Osteocyte (in vitro differentiated cells): ENCODE measurements at places on chromosomes 2 and 18. TPM values are rescaled to one million over a fixed set of nuclear protein-coding genes. Genes with fewer than 3 reads are reported as not detected.

The SPHKAP gene
- total RNA-seq: not detected in 2 replicates

GRCh38 chr2:234293973-234294372, 202.9 kb downstream of the ARL4C start:
- H3K27me3 ChIP-seq: no peaks in the 10 kb centered on the region
- H3K4me1 ChIP-seq: peaks cover 22% of the 10 kb centered on the region
- H3K4me3 ChIP-seq: no peak overlapping the region

- no peaks in the 10 kb centered on the region for H3K4me1 ChIP-seq
- no peak for DNase-seq
- H3K27ac ChIP-seq: no peak overlapping the region
- H3K27me3 ChIP-seq: peaks cover 12% of the 10 kb centered on the region
These were observed 166.4 kb upstream of the FANCL start for GRCh38 chr2:58407487-58407886.

The SLC4A5 gene
- total RNA-seq: 1.6 and 2.3 TPM in 2 replicates

The CCBE1 gene
- 22.8 and 30.9 TPM in 2 replicates for total RNA-seq
